SJCRH30 (cell line): ENCODE measurements at places on chromosomes 11 and 22.

DNA sequence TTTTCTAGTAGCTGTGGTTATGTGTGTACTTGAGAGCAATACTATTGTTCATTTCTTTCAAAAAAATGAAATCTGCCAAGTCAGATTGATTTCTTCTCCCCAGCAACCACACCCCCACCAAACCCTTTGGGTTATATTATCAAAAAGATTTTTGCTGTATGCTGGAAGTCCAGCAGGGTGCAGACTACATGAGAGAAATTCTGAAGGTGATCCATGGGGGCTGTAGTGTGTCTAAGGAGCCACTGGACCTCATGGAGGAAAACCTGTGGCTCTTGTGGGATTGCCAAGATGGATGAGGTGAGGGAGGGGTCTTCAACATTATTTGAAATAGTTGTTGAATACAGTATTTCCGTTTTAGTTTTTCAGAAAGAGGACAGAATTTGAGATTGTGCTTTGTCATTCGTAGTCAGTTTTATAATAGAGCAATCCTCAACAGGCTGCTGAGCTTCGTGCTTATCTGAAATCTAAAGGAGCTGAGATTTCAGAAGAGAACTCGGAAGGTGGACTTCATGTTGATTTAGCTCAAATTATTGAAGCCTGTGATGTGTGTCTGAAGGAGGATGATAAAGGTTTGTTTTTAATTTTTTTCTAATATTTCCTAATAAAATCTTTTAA is 3.1 kb downstream of the EIF3M start:
- H3K27me3 ChIP-seq, result no peaks in the 10 kb centered on the region
- no peak overlapping the region for H3K27ac ChIP-seq

DNA sequence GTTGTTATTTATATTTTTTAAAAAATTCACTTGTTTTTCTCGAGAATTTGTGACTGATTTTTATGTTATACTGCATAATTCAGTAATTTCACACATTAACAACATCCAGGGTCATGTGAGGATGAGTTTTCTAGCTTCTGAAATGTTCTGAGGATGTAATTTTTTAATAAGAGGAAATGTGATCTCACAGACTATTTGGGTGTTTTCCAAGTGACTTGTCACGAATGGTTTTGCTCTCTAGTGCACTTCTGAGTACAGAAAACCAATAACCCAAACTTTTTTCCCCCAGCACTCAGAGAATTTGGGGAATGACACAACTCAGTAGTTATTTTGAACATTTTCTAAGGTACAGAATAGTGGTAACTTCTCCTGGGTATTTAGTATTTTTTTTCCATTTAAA is 821.1 kb upstream of the ARHGAP42 start:
- H3K4me3 ChIP-seq, result no peak overlapping the region
- DNase-seq, result no peak
- no peak overlapping the region for H3K27ac ChIP-seq
- no peaks in the 10 kb centered on the region for H3K36me3 ChIP-seq

DNA sequence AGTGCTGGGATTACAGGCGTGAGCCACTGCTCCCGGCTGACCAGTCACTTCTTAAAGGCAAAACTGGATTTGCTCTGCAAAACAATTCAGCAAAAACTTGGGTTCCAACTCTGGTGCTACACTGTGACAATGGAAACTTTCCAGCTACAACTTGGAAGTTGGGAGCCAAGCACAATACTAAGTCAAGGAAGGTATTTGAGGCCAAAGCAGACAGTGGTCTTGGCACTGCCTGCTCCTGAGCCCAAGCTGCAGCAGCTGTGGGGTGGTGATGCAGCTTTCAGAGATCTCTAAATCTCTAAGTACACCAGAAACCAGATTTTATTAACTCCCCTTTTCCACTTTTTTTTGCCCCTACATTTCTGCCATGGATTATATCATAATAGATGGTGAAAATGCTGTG is 17.5 kb downstream of the ADM start:
- no peaks in the 10 kb centered on the region for H3K36me3 ChIP-seq
- H3K27ac ChIP-seq, result peak overlapping the region; percentile 7; the same call in 1 of the 2 replicates
- H3K4me1 ChIP-seq, result peaks cover 27% of the 10 kb centered on the region

DNA sequence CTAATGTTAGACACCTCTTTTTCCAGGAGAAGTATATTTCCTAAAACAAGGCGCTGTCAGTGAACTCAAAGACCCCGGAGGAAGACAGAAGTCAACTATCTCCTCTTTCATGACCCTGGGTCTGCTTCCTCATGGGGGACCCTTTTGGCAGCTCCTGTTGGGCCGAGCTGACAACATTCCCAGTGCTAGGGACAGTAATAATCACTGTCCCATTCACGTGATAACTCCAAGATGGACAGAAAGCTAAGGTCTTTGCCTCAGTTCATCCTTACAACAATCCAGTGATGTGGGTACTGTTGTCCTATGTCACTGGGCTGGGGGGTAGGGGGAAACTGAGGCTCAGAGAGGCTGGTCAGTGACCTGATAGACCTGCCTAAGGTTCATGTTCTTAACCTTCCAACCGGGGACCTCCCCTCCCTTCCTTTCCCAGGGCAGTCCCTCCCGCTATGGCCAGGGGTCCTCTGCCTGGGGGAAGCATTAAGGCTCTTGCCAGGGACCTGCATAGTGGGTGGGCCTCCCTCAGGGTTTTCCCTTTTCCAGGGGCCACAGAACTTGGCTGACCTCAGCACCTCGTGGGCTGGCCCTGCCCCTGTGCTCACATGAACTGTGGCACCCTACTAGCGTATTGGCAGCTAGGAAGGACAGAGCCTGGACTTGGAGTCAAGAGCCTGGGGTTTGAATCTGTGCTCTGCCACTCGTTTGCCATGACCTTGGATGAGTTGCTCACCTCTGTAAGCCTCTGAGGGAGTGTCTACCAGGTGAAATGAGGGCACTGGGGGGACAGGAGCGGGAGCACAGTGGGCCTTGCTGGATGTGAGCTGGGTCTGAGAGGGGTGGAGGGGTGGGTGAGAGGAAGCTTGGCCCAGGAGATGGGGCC is 53.6 kb downstream of the LRRC32 start:
- H3K27me3 ChIP-seq, result no peaks in the 10 kb centered on the region
- no peak overlapping the region for H3K27ac ChIP-seq
- DNase-seq, result no peak
- H3K4me3 ChIP-seq, result no peak overlapping the region

DNA sequence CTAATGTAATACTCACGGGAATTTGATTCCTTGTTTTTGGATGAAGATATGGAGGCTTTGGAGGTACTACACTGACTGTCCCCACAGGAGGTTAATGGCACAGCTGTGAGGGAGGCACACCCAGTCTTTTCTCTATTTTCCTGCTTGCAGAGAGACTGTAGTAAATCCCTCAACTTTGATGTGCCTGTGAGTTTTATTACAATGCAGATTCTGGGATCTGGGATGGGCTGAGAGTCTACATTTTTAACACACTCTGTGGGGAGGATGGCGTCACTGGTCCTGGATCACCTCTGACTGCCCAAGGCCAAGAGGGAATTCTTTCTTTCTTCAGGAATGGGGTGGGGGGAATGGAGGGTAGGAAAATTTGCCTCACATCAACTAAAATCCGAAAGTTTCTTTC is 80.2 kb upstream of the NTM start:
- no peak overlapping the region for H3K27ac ChIP-seq
- no peak for DNase-seq
- no peaks in the 10 kb centered on the region for H3K27me3 ChIP-seq
- H3K4me3 ChIP-seq, result no peak overlapping the region
- no peaks in the 10 kb centered on the region for H3K4me1 ChIP-seq
- H3K36me3 ChIP-seq, result no peaks in the 10 kb centered on the region

- H3K4me3 ChIP-seq, result peak overlapping the region; percentile 60; the same call in 1 of the 2 replicates
- H3K4me1 ChIP-seq, result no peaks in the 10 kb centered on the region
- H3K27ac ChIP-seq, result no peak overlapping the region
- H3K27me3 ChIP-seq, result peaks cover 8% of the 10 kb centered on the region; the same call in 1 of the 2 replicates
Observed at GRCh38 chr11:8017894-8018483, 30.9 kb downstream of the EIF3F start.

GRCh38 chr11:82750643-82751139 is 17.0 kb upstream of the FAM181B start:
- H3K36me3 ChIP-seq, result no peaks in the 10 kb centered on the region
- H3K4me3 ChIP-seq, result peak overlapping the region; percentile 25

GRCh38 chr11:44174842-44175241 is 79.4 kb downstream of the EXT2 start:
- H3K27me3 ChIP-seq, result no peaks in the 10 kb centered on the region
- H3K4me1 ChIP-seq, result peaks cover 47% of the 10 kb centered on the region
- H3K27ac ChIP-seq, result no peak overlapping the region
- DNase-seq, result no peak

GRCh38 chr22:50490531-50491308 is 4.1 kb downstream of the MIOX start:
- H3K27ac ChIP-seq, result no peak overlapping the region
- H3K36me3 ChIP-seq, result no peaks in the 10 kb centered on the region
- no peak for DNase-seq
- H3K4me3 ChIP-seq, result no peak overlapping the region
- H3K4me1 ChIP-seq, result no peaks in the 10 kb centered on the region
- peaks cover 17% of the 10 kb centered on the region; the same call in 1 of the 2 replicates for H3K27me3 ChIP-seq

DNA sequence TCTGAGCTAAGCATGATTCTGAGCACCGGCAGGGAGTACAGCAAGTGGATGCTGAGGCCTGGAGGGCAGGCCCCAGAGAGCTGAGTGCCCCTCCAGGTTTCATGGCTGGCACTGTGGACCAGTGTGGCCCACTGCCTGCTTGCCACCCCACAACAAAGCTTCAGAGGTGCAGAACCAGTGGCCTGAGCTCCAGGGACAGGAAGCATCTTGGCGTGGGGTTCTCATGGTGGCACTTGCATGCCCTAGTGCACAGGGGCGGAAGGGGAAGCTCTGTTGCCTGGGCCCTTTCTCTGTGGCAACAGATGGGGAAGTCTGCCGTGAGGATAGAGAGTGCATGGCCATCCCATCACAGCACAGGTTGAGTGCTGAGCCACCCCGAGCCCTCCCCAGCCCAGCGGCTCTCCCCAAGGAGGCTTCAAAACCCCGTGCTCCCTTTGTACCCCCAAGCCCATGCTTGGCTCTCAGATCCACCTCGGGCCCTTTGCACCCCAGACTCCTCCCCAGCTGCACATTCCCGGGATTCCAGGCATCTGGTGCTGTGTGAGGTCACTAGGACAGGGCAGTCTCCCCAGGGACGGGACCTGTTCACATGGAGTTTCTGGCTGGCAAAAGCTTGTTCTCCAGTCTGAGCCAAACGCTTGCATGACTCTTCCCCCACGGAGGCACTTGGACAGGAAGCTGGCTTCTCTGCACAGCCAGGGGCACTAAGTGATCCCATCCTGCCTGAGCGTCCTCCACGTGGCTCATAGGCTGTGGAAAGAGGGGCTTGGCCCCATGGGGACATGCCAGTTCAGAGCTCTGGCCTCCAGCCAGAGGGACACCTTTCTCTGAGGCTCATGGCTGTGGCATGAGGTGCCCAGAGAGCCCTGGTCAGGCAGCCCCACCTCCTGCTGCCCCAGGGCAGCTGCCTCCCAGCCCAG is 4.2 kb downstream of the SLC25A1 start:
- peak; percentile 66 for DNase-seq
- no peaks in the 10 kb centered on the region for H3K36me3 ChIP-seq
- peaks cover 14% of the 10 kb centered on the region; the same call in 1 of the 2 replicates for H3K4me1 ChIP-seq
- no peak overlapping the region for H3K27ac ChIP-seq
- H3K27me3 ChIP-seq, result peaks cover 4% of the 10 kb centered on the region; the same call in 1 of the 2 replicates

DNA sequence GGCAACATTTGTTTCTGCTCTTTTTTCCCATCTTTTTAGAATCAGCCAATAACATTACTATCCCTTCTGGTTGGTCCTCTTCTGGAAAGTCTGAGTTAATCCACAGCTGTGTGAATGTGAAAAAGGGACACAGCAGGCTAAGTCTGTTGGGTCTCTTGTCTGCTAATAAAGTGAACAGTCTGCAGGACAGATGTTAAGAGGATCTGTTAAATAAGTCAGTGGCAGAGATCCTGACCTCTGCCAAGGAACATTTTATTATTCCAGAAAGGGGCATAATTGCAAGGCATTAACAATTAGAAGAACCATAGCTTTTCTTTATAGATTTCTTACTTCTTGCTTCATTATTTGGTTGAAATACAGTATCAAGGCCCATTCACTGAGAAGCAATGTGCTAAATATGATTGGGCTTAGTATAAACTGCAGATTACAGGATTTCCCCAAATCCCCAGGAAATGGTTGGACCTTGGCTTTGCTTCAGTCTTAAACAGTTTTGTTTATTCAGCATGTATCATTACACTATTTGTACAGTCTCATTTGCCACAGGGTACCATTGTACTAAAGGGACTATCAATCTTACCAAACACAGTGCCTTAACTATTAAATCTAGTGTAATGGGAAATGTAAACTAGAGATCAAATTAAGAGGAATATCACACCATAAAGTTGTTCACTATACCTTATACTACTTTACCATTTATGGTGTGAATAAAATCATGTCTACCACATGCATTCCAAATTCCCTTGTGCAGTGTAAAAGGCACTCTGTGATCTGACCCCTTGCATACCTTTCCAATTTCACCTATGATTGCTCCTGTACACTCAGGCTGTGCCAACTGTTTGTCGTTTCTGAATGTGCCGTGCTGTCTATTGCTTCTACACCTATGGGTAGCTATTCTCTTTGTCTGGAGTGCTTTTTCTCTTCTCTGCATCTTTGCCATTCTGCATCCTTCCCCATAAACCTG is 274.0 kb downstream of the SOX6 start:
- no peaks in the 10 kb centered on the region for H3K36me3 ChIP-seq
- H3K27me3 ChIP-seq, result no peaks in the 10 kb centered on the region
- H3K4me3 ChIP-seq, result no peak overlapping the region
- DNase-seq, result peak; percentile 49

DNA sequence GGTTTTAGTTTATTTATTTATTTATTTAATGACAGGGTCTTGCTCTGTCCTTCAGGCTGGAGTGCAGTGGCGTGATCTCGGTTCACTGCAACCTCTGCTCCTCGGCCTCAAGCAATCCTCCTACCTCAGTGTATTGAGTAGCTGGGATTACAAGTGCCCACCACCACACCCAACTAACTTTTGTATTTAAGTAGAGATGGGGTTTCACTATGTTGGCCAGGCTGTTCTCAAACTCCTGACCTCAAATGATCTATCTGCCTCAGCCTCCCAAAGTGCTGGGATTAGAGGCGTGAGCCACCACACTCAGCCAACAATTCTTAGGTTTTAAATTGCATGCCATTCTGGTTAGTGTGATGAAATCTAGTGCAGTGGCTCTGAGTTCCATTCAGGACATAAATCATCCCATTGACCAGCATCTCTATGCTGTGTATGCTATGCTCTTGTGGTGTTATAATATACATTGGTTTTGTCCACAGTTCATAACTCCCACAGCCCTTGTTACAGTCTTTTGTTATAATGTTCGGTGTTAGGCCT is 28.5 kb downstream of the ZNF280B start:
- no peaks in the 10 kb centered on the region for H3K27me3 ChIP-seq
- H3K27ac ChIP-seq, result no peak overlapping the region
- no peaks in the 10 kb centered on the region for H3K4me1 ChIP-seq

DNA sequence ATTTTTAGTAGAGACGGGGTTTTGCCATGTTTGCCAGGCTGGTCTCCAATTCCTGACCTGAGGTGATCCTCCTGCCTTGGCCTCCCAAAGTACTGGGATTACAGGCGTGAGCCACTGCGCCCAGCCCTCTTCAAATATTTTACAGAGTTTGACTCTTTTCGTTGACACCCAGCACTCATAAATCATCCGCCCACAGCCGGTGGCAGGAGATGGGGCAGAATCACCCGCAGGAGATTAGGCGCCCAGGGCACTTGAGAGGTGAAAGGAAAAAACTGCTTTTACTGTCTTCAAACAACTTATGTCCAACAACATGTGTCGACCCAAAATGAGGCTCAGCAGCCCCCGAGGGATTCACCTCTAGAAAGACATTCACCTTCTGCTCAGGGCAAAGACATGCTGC is 56.9 kb downstream of the OSBP2 start:
- no peaks in the 10 kb centered on the region for H3K36me3 ChIP-seq
- H3K4me1 ChIP-seq, result no peaks in the 10 kb centered on the region
- no peak overlapping the region for H3K27ac ChIP-seq
- no peak for DNase-seq
- no peak overlapping the region for H3K4me3 ChIP-seq
- H3K27me3 ChIP-seq, result no peaks in the 10 kb centered on the region
